Lower lobe of right lung (tissue), 2 donors: ENCODE measurements at places on chromosomes 4 and X. TPM values are rescaled to one million over a fixed set of nuclear protein-coding genes. Genes with fewer than 3 reads are reported as not detected.
A peak's percentile ranks its signal among the peaks of the same experiment; 100 is the strongest.

DNA sequence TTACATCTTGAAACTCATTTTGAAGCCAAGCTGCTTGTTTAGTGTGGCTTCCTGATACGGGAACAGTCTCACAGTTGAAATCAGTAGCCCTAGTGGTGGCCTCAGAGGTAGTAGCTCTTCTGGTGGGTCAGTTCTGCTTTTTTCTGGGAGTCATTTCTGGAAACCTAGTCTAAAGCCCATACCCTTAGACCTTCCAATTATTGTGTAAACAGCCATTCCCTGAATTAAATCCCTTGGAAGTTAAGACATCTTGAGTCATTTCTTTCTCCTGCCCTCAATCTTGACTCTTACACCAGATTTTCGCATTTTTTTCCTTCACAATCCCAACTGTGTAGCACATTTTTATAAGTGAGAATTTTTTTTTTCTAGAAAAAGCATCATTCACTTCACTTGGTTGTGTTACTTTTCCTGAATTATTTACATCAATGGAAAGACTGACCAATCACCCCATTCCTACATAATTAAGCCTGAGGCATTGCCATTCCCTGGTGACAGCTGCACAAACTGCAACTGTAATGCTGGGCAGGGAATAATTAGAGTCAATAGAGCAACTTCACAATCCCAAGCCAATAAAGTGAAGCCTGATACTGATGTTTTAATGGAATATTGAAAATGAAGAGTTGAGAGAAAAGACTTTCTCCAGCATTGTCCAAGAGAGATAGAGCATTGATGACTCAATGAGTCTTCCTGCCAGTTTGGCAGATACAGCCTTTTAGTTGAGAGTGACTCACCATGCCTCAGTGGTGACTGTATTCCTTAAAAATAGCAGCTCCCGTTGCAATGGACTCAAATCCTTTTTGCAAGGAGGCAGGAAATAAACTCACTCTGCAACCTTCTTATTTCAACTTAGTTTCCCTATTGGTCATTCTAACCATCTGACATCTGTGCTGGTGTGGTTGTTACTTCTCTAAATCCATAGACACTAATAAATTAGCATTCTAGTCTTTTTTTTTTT, 13.0 kb upstream of the SEPSECS start:
- DNase-seq, result no peak
- H3K4me1 ChIP-seq, result peaks cover 22% of the 10 kb centered on the region
- no peaks in the 10 kb centered on the region for H3K36me3 ChIP-seq
- no peaks in the 10 kb centered on the region for H3K27me3 ChIP-seq
- peak overlapping the region; percentile 34 for H3K27ac ChIP-seq
- no peak overlapping the region for H3K4me3 ChIP-seq

GRCh38 chr4:21470535-21470934, 478.0 kb downstream of the KCNIP4 start:
- no peak overlapping the region for H3K27ac ChIP-seq
- no peak for DNase-seq
- no peaks in the 10 kb centered on the region for H3K4me1 ChIP-seq
- H3K36me3 ChIP-seq, result no peaks in the 10 kb centered on the region
- no peaks in the 10 kb centered on the region for H3K27me3 ChIP-seq
- no peak overlapping the region for H3K4me3 ChIP-seq

DNA sequence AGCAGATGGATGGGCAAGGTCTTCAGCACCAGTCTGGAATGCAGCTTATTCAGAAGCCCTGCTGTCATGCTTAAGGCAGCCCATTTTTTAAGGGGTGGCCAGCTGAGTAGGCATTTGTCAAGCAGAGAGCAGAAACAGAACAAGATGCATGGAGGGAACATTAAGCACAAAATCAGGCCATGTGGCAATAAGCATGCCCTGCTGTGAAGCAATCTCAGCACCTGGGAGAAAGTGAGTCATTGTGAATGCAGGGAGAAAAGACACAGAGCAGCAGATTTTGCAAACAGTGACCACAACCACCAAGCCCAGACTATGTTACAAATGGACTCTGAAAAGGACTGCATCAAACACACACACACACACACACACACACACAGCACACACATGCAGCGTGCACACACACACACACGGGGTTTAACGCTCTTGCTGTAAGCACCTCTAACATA, 94.1 kb upstream of the GALNT7 start:
- DNase-seq, result no peak
- H3K27ac ChIP-seq, result no peak overlapping the region
- H3K27me3 ChIP-seq, result no peaks in the 10 kb centered on the region
- H3K4me1 ChIP-seq, result no peaks in the 10 kb centered on the region

DNA sequence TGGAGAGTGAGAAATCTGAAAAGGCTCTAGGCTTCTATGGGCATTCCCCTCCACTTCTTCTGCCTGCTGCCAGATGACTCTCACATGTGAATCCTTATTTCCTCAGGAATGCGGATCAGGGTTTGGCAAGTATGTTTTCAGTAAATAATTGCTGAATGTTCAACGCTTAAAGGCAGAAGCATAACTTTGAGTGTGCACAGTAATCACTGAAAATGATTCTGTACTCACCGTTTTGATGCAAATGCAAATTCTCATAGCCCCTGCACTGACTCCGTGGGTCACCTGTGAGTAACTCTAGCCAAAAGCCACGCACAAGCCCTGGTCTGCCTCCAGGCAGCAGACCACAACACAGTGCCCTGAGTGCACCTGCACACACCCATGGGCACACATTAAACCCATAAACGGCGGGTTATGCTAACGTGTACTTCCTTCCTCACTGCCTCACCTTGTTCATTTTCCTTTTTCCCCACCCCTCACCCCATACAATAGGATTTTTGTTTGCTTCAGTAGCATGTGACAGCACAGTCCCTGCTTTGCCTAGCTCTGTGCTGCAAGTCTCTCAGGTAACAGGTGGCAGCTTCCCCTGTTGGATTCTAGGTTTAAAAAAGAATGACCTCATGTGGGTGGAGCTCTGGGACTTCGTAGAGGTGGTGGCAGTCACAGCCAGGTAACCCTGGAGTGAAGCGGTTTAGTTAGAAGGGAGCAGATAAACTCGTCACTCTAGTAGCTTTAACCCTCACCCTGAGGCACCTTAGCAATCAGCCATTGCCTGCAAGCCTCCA, at the start of gene ARHGEF38:
ARHGEF38 (plus strand) TSS at position 656 of the 782 bp plus-strand sequence. CDS start 146 bp downstream, outside the sequence.
- H3K4me1 ChIP-seq, result peaks cover 6% of the 10 kb centered on the region
- H3K27me3 ChIP-seq, result no peaks in the 10 kb centered on the region
- peak within 1 kb of the TSS; percentile 37 for H3K4me3 ChIP-seq
- no peaks in the 10 kb centered on the region for H3K36me3 ChIP-seq
- DNase-seq, result peak; percentile 55
- H3K27ac ChIP-seq, result peak within 1 kb of the TSS; percentile 78

- H3K27ac ChIP-seq, result no peak overlapping the region
- no peaks in the 10 kb centered on the region for H3K36me3 ChIP-seq
- no peaks in the 10 kb centered on the region for H3K27me3 ChIP-seq
Measured at GRCh38 chr4:184960505-184960971, 57.8 kb upstream of the HELT start.

- no peak overlapping the region for H3K4me3 ChIP-seq
- H3K36me3 ChIP-seq, result no peaks in the 10 kb centered on the region
- H3K27me3 ChIP-seq, result no peaks in the 10 kb centered on the region
- peaks cover 5% of the 10 kb centered on the region for H3K4me1 ChIP-seq
- no peak for DNase-seq
Measured at GRCh38 chr4:80097400-80098177, 24.6 kb upstream of the ANTXR2 start.

Gene VSIG4
- total RNA-seq, result 569 TPM

DNA sequence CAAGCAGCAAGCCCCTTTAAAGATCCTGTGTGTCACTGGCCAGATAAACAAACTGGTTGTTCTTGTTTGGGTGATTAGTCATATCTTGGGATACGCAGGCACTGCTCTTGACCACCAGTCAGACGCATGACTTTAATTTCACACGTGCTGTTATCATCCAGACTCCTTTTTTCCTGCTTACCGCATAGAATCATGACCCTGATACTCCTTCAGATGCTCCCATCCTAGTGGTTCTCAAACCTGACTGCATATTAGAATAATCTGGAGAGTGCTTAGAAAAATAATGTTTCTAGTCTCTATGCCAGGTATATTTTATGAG, 78.8 kb downstream of the CLDN22 start:
- no peak overlapping the region for H3K27ac ChIP-seq
- no peak overlapping the region for H3K4me3 ChIP-seq
- no peak for DNase-seq

- H3K4me3 ChIP-seq, result no peak overlapping the region
- H3K4me1 ChIP-seq, result no peaks in the 10 kb centered on the region
- DNase-seq, result no peak
- no peaks in the 10 kb centered on the region for H3K27me3 ChIP-seq
- no peak overlapping the region for H3K27ac ChIP-seq
Measured at GRCh38 chr4:187294861-187295260, 571.2 kb upstream of the FAT1 start.

DNA sequence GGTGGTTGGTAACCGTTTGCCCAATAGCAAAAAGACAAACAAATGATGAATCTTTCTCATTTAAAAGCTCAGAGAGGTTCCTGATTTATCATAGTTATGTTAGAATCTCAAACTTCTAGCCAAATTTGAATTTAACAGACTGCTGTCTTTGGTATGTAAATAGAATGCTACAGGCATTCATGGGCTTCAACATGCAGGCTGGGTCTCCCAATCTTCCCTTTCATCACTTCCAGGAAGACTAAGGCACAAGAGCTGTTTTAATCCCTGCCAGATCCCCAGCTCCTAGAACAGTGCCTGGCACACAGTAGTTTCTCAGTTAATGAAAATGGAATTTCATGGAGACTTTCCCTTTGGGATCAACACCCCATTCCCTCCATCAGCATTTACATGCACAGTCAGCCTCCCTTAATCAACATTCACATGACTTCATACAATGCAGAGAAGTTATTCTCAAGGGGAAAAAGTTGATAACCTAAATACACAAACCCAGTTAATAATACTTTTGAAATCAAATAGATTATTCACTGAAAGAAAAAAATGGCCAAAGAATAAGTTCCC, 107.6 kb upstream of the C1QTNF7 start:
- no peak overlapping the region for H3K27ac ChIP-seq
- no peak for DNase-seq
- H3K4me3 ChIP-seq, result no peak overlapping the region
- no peaks in the 10 kb centered on the region for H3K27me3 ChIP-seq
- no peaks in the 10 kb centered on the region for H3K36me3 ChIP-seq

Gene CTPS2
- total RNA-seq, result 11.3 TPM

DNA sequence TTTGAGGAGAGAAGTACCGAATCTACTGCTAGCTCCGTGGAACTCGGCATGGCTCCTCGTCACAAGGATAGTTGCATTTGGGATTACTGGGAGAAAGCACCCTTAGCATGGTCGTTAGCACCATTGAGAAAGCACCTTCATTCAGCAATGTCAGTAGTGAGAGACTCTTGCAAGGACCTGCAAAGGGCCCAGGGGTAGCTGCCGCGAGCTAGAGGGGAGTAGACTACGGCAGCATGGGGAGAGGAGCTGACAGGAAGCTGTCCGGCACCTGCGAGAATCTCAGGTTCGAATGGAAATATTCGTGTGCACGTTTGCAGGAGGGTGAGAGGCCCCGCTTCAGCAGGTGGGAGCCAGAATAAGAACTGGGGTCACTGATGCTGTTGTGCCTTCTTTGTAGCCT, 20.2 kb downstream of the TLR10 start:
- H3K4me3 ChIP-seq, result no peak overlapping the region
- DNase-seq, result no peak
- H3K27me3 ChIP-seq, result no peaks in the 10 kb centered on the region
- H3K36me3 ChIP-seq, result no peaks in the 10 kb centered on the region
- no peak overlapping the region for H3K27ac ChIP-seq
- H3K4me1 ChIP-seq, result no peaks in the 10 kb centered on the region

Gene ATG4A
- total RNA-seq, result 17.4 TPM

Gene RRH
- not detected for total RNA-seq

- H3K27ac ChIP-seq, result no peak overlapping the region
- H3K4me1 ChIP-seq, result no peaks in the 10 kb centered on the region
- no peak for DNase-seq
- no peaks in the 10 kb centered on the region for H3K36me3 ChIP-seq
Measured at GRCh38 chr4:52107745-52108144, 56.6 kb downstream of the SPATA18 start.

GRCh38 chr4:105280338-105281123, 133.9 kb downstream of the TET2 start:
- H3K36me3 ChIP-seq, result peaks cover 10% of the 10 kb centered on the region
- no peaks in the 10 kb centered on the region for H3K27me3 ChIP-seq
- H3K4me1 ChIP-seq, result no peaks in the 10 kb centered on the region
- H3K4me3 ChIP-seq, result no peak overlapping the region

- H3K4me3 ChIP-seq, result no peak overlapping the region
- H3K27ac ChIP-seq, result no peak overlapping the region
Measured at GRCh38 chrX:100076031-100076430, 334.0 kb downstream of the PCDH19 start.

Gene HAND2
- total RNA-seq, result 0.35 TPM

- H3K27ac ChIP-seq, result no peak overlapping the region
- H3K4me3 ChIP-seq, result no peak overlapping the region
- DNase-seq, result no peak
Measured at GRCh38 chr4:46258431-46258830, 131.5 kb downstream of the GABRA2 start.

Gene TLR2
- total RNA-seq, result 102 TPM

GRCh38 chrX:153814591-153815315, 15.6 kb downstream of the PDZD4 start:
- no peak for DNase-seq
- H3K4me3 ChIP-seq, result no peak overlapping the region
- no peaks in the 10 kb centered on the region for H3K27me3 ChIP-seq
- no peaks in the 10 kb centered on the region for H3K4me1 ChIP-seq
- no peaks in the 10 kb centered on the region for H3K36me3 ChIP-seq

Gene TNIP2
- total RNA-seq, result 36.7 TPM

DNA sequence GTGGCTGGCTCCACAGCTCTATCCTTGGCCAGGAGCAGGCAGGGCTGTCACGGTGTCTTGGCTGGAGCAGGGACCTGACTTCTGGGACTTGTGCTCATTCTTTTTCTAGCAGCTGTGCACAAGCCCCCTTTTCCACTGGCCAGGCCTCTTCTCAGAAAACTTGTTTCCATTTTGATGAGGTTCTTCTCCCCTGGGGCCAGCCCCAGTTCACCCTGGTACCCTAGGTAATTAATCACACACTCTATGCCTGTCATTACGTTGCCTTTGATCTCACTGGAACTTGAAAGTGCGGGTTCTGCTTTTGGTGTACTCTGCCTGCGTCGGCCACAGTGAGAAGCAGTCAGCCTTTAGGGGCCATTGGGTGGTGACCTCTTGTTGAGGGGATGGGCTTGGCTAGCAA, 26.6 kb downstream of the DRD5 start:
- no peaks in the 10 kb centered on the region for H3K36me3 ChIP-seq
- H3K4me3 ChIP-seq, result no peak overlapping the region
- no peak for DNase-seq
- no peak overlapping the region for H3K27ac ChIP-seq
- no peaks in the 10 kb centered on the region for H3K27me3 ChIP-seq
- no peaks in the 10 kb centered on the region for H3K4me1 ChIP-seq

GRCh38 chr4:113987382-113987941, 8.0 kb upstream of the ARSJ start:
- no peak overlapping the region for H3K4me3 ChIP-seq
- no peaks in the 10 kb centered on the region for H3K36me3 ChIP-seq
- DNase-seq, result no peak
- H3K27ac ChIP-seq, result no peak overlapping the region

DNA sequence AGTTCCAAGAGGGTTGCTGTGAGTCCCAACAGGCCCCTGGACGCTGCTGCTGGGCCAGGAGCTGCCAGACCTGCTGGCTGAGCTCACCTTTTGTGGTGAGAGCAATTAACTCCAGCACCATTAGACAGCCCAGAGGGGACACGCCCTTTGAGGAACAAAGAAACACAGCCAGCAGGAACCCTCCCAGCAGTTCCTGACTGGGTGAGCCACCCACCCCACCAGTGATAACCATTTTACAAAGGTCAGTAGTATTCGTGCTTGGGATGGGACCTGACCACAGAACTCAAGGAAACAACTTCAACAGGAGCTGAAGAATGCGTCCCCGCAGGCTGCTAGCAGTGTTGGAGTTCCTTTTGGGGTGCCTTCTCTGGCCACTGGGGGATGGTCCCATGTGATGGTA, 38.8 kb upstream of the AFAP1 start:
- no peak for DNase-seq
- no peak overlapping the region for H3K4me3 ChIP-seq
- no peaks in the 10 kb centered on the region for H3K27me3 ChIP-seq
- H3K27ac ChIP-seq, result peak overlapping the region; percentile 16
